Activated CD4-positive, alpha-beta T cell treated with anti-CD3 and anti-CD28 coated beads, Interleukin-2, amount 50 U/mL, for 4 hours (primary cell): ENCODE measurements at places on chromosomes 1 and 21.
A peak's percentile ranks its signal among the peaks of the same experiment; 100 is the strongest.

- DNase-seq: no peak
Observed at GRCh38 chr1:88194542-88194941, 489.5 kb upstream of the PKN2 start.

DNA sequence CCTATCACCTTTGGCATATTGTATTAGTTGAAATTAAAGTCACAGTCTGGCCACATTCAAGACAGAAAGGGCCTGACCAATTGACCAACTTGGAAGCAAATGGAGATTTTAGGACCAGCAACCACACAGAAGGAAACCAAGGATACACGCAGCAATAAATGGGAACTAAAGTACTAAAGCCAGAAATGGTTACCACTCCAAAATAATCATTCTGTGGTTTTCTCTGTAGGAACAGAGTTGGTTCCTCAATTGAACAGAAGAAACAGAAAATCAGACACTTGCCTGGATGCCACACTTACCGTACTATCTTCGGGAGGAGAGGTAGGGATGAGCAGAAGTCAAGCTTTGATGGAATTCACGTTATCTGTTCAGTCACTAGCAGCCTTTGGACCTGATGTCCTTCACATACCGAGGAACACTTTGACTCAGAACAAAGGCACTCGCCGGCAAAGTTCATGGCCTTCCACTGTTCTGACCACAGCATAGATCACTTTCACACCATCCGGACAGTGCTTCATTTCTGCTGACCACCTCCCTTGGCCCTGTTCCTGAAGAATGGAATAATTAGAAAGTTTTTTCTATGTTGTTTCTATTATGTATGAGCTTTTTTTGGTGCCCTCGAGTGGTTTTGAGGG is 96.9 kb downstream of the LPAR3 start:
- DNase-seq: no peak

DNA sequence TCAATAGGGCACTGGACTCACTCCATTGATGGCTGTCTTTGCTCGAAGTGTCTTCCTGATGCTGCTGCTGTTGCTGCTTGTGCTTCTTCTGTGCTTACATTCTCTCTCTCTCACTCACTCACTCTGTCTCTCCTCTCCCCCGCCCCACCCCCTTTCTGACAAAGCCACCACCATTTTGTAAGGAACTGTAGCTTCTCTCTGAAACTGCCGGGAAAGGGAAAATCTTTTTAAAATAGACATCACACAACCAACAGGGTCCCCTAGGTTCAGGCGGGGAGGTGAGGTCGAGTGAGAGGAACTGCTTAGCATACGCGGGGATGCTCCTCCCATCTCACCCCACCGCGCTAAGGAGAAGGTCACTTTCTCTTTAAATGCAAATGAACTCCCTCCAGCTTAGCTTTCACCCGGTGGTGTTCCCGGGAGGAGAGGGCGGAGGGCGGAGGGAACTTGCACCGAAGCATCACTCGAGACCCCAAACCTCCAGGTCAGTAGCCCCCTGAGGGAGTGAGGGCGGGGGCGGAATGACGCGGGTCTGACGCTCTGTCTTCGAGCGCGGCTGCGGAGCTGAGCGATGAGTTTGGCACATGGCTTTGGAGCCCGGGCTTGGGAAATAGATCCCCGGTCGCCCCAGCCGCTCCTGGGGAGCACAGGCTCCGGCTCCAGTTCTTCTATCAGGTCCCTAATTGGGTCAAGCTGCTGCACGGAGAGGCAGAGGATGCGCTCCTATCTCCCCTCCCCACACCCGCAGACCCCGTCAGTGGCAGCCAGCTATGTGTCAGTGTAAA is at the start of gene CCDC28B:
Gene CCDC28B (plus strand): TSS at position 370 of the 785 bp plus-strand sequence. CDS start 1,341 bp downstream, outside the sequence.
- DNase-seq: peak; percentile 34

DNA sequence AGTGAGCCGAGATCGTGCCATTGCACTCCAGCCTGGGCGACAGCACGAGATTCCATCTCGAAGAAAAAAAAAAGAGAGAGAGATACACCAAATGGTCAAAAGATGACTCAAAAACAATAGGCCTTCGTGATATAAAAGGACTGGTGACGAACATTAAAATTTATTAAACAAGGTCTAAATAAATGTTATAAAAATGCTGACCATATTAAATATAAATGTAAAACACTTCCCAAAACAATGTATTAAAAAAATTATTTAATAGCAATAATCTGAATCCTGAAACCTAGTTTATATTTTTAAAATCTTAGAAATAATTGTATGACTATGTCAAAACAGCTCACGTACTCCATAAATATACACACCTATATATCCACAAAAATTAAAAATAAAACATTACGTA is 247.6 kb downstream of the SETD4 start:
- DNase-seq: no peak

- peak; percentile 53 for DNase-seq
Observed at GRCh38 chr21:35138665-35139381, 89.7 kb upstream of the RUNX1 start.

DNA sequence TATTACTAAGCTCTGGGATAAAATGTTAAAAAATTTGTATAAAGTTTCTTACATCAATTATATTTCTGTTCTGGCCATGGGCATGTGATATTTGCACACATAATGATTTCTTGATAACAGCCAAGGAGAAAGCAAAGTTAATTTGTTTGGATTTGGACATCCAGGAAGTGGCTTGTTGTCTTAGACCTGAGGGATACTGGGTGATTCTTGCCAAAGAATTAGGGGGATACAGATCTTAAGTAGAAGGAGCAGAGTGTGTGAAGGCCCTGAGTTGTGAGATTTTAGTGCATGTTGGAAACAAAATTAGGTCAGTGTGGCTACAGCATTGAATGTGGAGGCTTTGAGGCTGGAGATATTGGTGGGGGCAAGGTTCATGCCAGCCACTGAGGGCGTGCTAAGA is 65.6 kb downstream of the NCAM2 start:
- no peak for DNase-seq

DNA sequence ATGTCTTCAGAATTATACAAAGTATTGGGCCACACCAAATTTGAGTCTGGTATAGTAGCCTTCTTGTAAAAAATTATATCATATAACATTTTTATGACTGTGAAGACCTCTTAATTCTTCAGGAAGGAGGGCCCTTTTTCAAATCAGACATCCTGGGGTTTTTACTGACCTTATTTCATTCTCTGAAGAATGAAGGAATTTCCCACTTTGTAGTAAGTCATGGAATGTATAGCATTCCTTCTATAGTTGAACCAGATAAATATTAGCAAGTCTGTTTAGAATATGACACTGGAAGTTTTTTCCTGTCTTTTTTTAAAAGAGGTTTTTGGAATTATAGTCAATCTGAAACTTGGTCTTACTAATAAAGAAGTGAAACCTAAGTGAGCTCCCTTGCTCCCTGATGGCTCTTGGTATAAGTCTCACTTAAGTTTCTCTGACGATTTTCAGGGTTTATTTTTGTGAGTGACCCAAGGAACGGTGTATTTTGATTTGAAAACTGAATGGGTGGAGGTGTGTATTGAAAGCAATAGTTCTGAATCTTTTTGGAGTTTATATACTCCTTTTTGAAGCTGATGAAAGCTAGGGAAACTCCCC is 23.7 kb downstream of the SNX27 start:
- DNase-seq: no peak

GRCh38 chr21:26138615-26139257 is 31.8 kb downstream of the APP start:
- DNase-seq: no peak

DNA sequence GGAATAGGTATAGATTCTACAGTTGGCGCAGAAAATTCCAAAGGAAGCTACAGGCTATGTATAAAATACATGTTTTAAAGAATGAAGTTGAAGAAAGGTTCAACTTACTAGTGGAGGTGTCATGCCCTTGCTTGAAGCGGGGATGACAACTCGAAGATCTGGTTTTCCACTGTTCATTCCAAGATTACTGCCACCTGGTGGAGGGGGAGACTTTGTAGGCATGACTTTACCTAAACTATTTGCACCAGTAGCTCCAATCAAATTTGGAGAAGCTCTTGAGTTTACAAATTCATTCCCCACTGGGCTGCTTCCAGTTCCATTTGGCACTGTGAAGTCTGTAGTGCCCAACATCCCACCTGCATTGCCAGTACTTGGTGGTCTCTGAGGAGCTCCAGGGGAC is 81.7 kb downstream of the AXDND1 start:
- DNase-seq: no peak

DNA sequence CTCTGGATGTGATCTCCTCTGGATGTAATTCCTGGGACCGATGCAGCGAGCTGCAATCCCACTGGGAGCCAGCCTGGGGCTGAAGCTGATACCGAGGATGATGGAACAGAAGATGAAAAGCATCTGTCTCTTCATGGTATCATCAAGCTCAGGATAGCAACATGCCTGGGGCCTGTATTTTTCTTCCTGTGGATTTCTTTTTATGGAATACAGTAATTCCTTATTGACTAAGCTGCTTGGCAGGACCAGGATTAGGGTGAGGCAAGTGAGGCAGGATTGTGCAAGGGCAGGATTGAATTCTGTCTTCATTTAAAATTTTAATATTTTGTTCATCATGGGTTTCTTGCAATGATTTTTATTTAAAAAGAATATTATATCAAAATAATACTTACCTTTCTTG is 86.6 kb downstream of the SLC25A24 start:
- DNase-seq: no peak

DNA sequence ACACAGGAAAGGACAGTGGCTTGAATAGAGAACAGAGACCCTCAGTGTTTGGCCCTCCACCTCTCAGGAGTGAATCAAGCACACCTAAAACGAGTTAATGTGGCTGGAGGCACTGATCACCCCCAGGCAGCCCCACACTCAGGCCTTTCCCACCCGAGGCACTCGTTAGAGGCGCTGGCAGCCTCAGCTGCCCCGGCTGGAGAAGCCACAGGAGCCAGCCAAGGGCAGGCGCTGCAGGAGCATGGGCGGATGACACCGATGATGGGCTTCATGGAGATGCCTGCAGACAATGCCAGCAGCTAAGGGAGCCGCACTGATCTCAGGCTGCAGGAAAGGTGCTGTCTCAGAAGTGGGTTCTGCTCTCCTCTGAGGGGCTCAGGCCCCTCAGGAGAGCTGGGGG is 24.1 kb upstream of the ABCG1 start:
- no peak for DNase-seq

- DNase-seq: no peak
Observed at GRCh38 chr1:215539803-215540570, 27.1 kb upstream of the KCTD3 start.

GRCh38 chr1:115744646-115745275 is 23.8 kb downstream of the CASQ2 start:
- DNase-seq: no peak

DNA sequence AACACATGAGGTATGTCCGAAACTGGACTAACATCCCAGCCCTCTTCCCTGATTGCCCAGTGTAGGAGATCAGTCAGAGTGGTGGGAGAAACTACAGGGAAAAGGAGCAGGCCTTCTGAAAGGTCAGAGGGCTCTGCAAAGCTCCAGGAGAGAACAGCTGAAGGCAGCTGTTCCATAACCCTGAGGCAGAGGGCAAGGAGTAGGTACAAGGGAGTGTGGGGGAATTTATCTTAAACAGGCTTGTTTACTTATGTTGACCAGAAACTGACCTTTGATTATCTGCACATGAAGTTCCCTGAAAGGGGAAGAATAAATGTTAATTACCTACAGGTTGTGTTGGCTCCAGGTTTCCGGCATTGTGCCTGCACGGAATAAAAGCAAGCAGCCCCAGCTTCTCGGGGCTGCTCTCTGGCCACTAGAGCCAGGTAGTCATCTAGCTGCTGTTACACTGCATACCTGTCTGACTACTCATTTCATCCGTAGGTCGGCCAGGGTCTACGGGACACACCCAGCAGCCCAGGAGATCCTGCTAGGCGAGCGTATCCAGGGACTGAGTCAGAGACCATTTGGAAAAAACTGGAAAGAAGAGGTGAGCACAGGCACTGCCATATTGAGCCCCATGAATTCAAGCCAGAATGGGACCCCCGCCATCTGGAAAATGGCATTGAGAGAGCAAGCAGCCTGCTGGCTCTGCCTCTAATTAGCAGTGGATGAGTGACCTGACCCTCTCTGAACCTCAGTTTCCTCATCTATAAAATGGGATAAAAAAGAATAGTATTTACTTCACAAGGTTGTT is 14.9 kb upstream of the PAQR7 start:
- DNase-seq: no peak

DNA sequence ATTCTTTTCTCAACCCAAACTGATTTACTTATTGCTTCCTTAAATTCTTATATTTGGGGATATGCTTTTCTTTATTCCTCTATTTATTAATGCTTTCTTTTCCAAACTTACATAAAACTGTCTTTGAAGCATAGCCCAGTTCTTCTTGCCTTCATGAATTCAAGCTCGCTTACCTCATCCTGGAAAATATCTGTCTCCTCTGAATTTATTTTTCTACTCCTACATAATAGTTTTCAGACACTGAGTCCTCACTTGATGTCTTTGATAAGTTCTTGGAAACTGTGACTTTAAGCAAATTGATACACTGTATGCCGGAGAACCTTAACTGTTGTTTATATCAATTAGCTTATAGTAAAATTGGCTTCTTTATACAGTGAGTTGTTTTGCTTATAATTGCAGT is 93.8 kb downstream of the ZFYVE9 start:
- no peak for DNase-seq

GRCh38 chr1:156002188-156002911 is 18.4 kb downstream of the SSR2 start:
- no peak for DNase-seq

GRCh38 chr1:229880271-229881170 is 186.5 kb upstream of the GALNT2 start:
- DNase-seq: no peak
